Stimulated activated naive CD8-positive, alpha-beta T cell treated with anti-CD3 and anti-CD28 coated beads, Interleukin-15, Interleukin-2, amounts not matched to agents 100 U/mL and 50 U/mL, for 24 hours (primary cell): ENCODE measurements at places on chromosomes 13 and 19.

- DNase-seq: no peak
Measured at GRCh38 chr19:3175781-3176714, 2.5 kb upstream of the S1PR4 start.

- no peak for DNase-seq
Measured at GRCh38 chr13:110291286-110291685, 15.7 kb downstream of the COL4A1 start.

DNA sequence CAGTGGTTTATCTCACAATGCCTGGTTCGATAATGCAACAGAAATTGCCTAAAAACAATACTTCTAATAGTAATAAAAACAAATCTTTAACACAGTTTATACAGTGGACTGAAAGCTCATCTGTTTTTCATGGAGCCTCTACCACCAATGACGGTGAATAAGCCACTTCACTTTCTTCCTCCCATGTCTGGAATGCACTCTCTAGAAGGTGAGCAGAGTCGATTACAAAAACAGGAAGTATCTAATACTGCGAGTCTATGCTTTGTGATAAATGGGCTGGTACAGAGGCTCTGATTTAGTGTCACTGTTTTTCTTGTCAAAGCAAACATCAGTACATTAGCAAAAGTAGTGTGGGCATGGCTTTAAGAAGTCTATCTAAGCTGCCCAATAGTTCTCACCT, 1348.6 kb upstream of the SLC10A2 start:
- DNase-seq: no peak

DNA sequence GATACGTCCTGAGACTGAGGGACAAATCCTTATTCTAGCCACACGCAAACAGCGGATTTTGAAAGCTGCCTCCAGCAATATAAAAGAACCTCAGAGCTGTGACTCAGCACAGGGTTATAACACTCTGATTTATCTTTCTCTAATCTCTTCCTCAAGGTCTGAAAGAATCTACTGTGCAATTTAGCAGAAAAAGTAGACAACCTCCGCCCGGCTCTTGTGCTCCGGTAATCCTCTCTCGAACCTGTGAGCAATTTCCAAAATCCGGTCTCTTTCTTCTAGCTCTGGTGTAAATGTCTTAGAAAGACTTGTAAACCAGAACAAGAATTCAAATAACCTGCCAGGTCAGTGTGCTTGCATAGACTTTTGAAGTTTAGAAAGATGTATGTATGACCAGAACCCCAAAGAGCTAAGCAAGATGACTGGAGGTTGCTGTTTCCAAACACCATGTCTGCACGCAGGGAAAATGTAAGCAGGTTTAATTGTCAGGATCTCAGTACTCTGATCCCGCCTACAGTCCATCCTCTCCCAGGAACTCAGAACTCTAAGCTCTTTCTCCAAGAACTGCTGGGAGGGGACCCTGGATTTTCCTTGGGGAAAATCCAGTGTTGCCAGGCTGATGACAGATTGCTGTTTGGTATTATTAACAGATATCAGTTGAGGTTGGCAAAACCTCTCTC, 338.1 kb downstream of the RFC3 start:
- no peak for DNase-seq

- no peak for DNase-seq
Measured at GRCh38 chr19:28602675-28603298, 610.2 kb downstream of the UQCRFS1 start.

DNA sequence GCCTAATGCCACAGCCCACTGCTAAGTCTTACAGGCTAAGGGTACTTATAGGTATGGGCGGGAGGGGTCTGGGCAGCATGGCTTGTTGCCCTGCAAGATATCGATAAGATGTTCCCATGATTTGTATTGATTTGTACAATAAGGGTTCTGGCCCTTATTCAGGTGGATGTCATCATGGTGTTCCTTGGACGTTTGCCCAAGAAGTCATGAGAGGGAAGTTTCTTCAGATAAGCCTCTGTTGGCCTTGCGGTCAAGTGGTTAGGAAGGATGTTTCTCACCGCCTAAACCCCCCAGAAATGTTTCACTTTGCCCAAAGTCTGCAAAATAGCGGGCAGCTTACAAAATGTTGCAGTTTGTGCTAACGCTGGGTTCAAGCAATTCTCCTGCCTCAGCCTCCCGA, 7.3 kb downstream of the PARP4 start:
- no peak for DNase-seq

GRCh38 chr19:18603958-18604819, 2.4 kb downstream of the CRLF1 start:
- no peak for DNase-seq

DNA sequence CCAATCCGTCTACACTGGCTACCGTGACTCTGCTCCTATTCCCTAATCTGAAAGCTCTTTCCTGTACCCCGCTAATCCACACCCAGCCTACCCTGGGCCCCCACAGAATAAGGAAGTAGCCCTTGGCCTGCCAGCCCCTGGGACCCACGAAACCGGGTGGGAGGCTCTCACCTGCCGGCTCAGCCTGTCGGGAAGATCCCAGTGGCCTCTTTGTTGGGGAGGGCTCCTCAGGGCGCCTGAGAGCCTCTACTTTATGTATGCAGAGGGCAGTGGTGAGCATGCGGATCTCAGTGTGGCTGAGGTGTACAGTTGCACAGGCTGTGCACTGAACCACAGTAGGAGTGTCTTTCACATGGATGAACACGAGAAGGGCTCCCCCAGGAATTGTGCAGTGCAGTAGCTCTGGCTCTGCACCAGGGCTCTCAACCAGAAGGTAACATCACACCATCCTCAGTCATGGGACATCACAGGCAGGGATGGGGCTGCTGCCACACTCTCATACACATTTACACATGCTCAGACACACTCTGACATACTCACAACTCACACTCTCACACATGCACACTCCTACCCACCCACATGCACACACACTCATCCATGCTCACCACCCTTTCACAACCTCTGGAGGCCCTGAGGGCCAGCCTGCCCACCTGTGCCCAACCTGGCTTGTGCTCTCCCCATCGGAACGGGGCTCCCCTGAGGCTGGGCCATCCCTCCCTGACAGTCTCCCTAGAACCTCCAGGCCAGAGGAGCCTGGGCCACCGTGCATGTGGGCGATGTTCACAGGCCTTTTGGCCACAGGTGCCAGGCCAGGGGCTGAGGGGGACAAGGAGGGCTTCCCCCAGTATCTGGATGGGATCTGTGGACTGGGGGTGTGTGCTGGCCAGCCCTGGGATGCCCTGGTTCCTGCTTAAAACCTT, 135.0 kb downstream of the URI1 start:
- DNase-seq: no peak

DNA sequence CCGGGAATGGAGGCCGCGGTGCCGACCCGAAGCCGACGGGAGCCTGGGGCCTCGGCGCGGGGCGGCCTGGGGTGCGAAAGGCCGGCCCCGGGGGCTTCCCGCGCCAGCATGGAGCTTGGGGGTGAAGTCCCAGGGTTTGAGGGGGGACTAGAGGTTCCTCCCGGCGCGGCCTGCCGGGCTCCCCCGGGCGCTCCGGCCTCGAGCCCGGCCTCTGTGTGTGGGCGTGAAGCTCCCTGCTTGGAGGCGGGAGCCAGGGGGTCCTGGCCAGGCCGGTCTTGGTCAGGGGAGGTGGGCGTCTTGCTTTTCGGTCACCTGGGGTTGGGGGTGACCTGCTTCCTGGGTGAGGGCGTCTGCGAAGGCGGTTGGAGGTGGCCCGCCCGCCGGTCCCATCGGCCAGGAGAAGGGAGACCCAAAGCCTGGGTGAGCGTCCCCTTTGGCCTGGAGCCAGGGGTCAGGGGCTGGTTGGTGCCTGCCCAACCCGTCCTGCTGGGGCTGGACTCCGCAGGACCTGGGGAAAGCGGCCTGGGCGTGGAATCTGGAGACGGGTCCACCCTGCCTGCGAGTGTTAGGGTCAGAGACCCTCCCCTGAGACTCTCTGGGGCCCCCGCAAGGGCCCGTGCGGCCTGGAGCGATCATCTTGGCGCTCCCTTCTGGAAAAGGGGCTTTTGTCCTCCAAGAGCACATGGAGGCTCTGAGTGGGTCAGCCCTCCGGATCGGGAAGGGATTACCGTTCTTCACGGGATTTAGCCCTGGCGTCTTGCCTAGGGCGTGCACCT, 535 bp downstream of the BSG start:
- peak; percentile 29 for DNase-seq

DNA sequence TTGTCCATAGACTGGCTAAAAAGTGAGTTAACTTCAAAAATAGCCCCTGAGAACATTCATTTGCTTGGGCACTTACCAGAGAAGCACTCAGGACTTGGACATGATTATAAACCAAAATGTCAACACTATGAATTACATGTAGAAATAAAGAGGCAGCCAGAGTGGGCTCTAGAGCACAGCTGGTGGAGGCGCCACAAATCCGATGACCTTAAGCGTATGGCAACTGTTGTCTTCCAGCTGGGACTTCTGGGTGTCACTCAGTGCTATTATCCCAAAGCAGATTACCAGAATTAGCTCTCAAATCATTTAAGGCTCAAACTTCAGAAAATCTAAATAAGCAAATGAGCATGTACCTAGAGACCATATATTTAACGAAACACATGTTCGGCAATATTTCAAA, 1255.5 kb upstream of the SLC10A2 start:
- DNase-seq: no peak

GRCh38 chr13:113820813-113821651, 42.8 kb downstream of the GAS6 start:
- no peak for DNase-seq

- DNase-seq: no peak
Measured at GRCh38 chr13:114260814-114261213, 20.6 kb upstream of the UPF3A start.

DNA sequence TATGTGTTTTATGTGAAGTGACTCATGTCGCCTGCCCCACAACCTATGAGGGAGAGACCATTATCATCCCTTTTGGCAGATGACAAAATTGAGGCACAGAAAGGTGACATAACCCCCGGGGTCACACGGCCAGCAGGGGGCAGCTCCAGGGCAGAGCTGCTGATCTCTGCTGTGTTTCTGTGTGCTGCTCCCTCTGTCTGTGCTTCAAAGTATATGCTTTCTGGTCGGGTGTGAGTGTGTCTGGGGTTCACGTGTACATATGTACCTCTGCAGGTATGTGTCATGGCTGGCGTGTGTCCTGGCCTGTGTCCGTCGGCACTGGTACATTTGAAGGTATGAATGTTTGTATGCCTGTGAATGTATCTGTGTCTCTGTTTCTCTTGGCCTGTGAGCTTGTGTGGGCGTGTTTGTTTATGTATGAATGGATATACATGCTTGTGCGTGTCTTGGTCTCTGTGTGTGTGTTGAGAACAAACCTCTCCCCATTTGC, 7.1 kb downstream of the LIPE start:
- DNase-seq: peak; percentile 84

DNA sequence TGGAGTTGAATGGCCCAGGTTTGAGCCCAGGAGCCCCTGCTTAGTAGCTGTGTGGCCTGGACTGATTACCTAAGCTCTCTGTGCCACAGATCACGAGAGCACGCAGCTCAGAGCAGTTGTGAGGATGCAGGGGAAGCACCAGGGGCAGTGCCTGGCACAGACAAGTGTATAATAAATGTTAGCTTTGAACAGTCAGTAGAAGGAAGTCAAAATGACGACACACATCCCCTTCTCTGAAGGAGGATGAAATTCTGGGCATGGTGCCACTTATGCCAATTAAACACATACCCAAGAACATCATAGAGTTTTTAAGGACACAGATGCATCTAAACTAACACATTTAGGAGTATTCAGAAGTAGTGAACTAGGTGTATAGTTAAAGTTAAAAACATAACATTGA, 24.9 kb upstream of the SIGLEC11 start:
- DNase-seq: no peak

DNA sequence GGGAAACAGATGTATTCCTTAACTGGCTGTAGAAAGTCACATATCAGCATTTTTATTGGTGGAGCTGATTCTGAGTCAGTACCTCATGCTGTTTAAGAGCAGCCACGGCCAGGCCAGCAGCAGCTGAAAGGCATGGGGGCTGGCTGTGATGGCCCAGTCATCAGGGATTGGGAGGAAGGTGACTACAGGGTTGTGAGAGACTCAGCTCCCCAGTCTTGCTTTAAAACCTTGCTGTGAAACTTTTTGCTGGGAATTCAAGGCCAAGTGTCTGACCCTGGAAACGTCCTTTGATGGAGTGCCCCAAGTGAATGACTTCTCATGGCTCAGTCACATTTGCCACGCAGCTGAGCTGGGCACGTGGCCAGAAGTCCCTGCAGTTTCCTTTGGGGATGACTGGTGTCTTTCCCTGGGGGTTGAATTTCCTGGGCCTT, 39.1 kb upstream of the RNF113B start:
- DNase-seq: no peak

DNA sequence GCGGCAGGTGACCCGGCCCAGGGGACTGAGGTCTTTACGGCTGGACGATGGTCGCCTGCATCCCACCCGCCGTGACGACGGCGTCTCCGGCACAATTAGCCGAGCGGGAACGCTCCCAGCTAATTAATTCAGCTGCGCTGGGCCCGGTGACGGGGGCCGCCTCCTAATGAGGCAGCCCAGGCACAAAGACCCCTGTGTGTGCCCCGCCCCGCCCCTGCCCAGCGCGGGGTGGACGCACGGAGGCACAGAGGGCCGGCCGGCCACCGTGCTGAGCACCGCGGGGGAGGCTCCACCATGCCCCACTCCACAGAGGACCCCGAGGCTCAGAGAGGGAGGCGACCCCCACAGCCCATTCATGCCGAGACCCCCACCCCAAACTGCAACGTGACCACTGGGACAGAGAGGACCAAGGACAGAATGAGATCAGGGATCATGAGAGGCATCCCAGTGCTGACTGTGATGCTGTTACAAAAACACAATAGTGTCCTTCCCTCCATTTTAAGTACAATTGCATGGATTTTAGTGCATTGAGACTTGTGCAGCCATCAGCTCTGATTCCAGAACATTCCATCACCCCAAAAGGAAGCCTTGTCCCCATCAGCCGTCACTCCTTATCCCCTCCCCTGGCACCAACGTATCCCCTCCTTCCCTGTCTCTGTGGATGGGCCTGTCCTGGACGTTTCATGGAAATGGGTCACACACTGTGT, 17.0 kb downstream of the EFNA2 start:
- DNase-seq: no peak

GRCh38 chr13:69035771-69036170, 1071.9 kb upstream of the ATXN8OS start:
- DNase-seq: no peak

- DNase-seq: no peak
Measured at GRCh38 chr19:19486343-19487076, 28.8 kb downstream of the TSSK6 start.
